Transverse colon (tissue), 4 donors: ENCODE measurements at places on chromosomes 1 and 21.

DNA sequence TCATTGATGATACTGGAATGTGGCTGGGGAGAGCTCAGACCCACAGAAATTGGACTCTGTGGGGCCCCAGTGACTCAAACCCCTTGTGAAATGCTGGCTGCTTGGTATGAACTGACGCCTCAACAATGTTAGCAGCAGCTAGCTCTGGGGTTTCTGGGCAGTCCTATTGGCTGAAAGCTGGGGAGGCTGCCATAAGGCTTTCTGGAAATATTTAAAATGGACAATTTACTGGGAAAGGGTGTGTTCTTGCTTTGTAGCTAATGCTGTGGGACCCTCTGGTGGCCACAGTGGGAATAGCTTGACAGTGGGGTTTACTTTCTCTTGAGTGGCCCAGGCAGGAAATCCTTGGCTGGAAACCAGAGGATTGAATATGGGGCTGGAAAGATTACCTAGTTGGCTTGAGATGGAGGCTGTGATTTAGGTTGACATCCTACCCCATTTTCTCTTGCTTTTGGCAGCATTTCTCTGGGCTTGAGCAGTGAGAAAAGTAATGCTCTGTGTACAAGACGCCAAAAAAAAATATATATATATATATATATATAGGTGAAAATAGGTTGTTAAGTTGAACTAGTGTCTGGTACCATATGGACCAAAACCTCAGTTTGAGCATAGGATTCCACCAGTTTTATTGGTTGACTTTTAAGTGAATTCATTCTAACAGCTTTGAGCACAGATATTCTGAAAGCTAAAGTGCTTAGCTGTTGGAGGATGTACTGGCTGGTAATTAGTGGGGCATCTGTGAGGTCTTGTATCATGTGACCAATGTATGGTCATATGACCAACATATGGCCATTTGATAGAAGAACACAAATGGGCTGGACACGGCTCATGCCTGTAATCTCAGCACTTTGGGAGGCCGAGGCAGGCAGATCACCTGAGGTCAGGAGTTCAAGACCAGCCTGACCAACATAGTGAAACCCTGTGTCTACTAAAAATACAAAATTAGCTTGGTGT lies 8.2 kb upstream of the S100A10 start:
- H3K4me1 ChIP-seq = peaks cover 4% of the 10 kb centered on the region
- peak overlapping the region; percentile 39 for H3K27ac ChIP-seq
- H3K4me3 ChIP-seq = no peak overlapping the region
- DNase-seq = peak; percentile 94
- H3K27me3 ChIP-seq = no peaks in the 10 kb centered on the region
- H3K36me3 ChIP-seq = no peaks in the 10 kb centered on the region

DNA sequence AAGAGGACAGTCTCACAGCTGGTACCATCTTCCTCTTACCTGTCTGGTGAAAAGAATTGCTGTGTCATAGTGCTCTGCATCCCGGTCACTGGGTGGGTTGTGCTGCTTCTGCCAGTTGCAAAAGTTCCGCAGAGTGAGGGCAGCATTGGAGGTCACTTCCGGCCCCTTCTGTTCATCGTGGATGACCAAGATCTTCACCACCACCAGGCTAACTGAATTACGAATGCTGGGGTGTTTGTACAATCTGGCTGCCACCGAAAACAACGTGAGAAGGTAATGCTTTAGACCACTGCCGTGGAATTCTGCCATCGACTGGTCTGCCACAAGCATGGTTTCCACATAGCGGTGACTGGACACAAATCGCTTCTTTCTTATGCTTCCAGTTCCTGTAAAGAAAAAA lies 2.9 kb downstream of the ADAMTS1 start:
- H3K36me3 ChIP-seq = peaks cover 10% of the 10 kb centered on the region
- H3K27ac ChIP-seq = peak overlapping the region; percentile 81
- peaks cover 50% of the 10 kb centered on the region for H3K27me3 ChIP-seq
- H3K4me1 ChIP-seq = no peaks in the 10 kb centered on the region

DNA sequence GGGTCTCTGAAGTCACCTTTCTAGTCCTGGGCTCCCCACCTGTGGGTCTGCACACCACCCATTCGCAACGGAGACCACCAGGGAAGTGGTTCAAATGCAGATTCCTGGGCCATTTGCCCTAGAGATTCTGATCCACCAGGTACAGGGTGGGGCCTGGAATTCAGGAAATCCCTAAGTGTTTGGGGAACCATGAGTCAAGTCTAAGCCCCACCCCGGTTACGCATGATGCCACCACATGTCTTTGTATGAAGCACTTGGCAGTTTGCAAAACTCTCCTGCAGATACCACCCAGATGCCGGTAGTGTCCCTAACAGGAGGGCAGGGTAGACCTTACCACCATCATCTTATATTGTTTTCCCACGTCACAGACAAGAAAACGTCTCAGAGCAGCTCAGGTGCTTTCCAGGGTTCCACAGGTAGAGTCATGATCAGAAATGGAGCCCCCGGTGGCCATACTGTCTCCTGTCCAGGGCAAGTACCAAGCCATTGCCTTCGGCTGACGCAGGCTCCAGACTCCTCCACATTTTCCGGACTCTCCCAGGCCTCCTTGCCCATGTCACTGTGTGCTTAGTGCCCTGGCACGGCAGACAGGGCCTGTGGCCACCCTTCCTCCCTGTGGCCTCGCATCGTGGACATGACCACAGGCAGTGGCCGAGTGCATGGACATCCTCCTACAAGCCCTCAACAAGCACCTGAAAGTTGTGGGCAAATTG lies 89.2 kb upstream of the TMEM51 start:
- H3K4me1 ChIP-seq = no peaks in the 10 kb centered on the region
- H3K4me3 ChIP-seq = no peak overlapping the region
- H3K36me3 ChIP-seq = no peaks in the 10 kb centered on the region
- no peaks in the 10 kb centered on the region for H3K27me3 ChIP-seq

- H3K27me3 ChIP-seq = no peaks in the 10 kb centered on the region
- no peak for DNase-seq
- H3K36me3 ChIP-seq = no peaks in the 10 kb centered on the region
- no peaks in the 10 kb centered on the region for H3K4me1 ChIP-seq
- no peak overlapping the region for H3K27ac ChIP-seq
These were observed 9.6 kb downstream of the OR2T33 start for GRCh38 chr1:248268178-248268577.

DNA sequence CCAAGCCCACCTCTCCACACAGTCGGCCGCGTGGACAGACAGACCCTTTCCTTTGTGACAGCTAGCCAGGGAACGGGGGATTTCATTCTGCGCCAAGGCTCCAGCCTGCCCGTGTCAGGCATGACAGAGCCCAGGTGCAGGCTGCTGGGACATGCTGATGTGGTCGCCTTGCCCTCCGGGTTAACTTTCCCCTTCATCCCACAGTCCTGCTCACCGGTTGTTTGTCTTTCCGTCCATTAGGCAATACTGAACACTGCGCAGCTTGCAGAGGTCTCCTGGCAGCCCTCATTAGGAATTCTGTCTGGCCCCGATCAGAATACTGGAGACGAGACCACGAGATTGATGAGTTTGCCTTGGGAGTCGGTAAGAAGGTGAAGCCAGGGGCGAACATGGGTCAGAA lies 62.8 kb downstream of the SPSB1 start:
- H3K27me3 ChIP-seq = no peaks in the 10 kb centered on the region
- H3K4me3 ChIP-seq = no peak overlapping the region
- no peaks in the 10 kb centered on the region for H3K36me3 ChIP-seq
- no peak for DNase-seq
- no peak overlapping the region for H3K27ac ChIP-seq
- peaks cover 3% of the 10 kb centered on the region for H3K4me1 ChIP-seq

DNA sequence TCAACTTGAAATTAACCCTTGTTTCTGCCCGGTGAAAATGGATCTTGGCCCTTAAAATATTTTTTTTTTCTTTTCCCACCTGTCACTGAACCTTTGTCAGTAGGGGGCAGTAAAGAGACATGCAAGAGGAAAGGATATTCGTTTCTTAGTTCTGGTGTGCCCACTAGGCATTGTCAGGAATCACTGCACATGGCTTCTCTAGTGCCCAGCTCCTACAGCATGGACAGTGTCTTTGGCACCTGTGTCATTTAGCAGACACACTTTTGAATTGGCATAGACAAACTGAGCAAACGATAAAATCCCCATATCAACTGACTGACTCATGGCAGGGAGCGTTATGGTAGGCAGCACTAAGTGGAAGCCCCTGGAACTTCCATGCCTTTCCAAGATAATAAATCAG lies 1048.1 kb downstream of the BRINP3 start:
- H3K4me1 ChIP-seq = no peaks in the 10 kb centered on the region
- H3K36me3 ChIP-seq = no peaks in the 10 kb centered on the region
- H3K27me3 ChIP-seq = no peaks in the 10 kb centered on the region
- no peak overlapping the region for H3K27ac ChIP-seq
- no peak for DNase-seq

- no peak overlapping the region for H3K4me3 ChIP-seq
- no peaks in the 10 kb centered on the region for H3K27me3 ChIP-seq
- no peaks in the 10 kb centered on the region for H3K36me3 ChIP-seq
- peaks cover 25% of the 10 kb centered on the region for H3K4me1 ChIP-seq
- H3K27ac ChIP-seq = peak overlapping the region; percentile 94
These were observed 3.3 kb downstream of the POGZ start for GRCh38 chr1:151455966-151456365.

GRCh38 chr1:110056776-110057175 lies 13.7 kb downstream of the ALX3 start:
- no peaks in the 10 kb centered on the region for H3K27me3 ChIP-seq
- peak; percentile 44 for DNase-seq
- no peak overlapping the region for H3K4me3 ChIP-seq
- peaks cover 23% of the 10 kb centered on the region for H3K36me3 ChIP-seq

- peaks cover 27% of the 10 kb centered on the region for H3K4me1 ChIP-seq
- peak; percentile 42 for DNase-seq
- H3K4me3 ChIP-seq = peak overlapping the region; percentile 57
- H3K27me3 ChIP-seq = no peaks in the 10 kb centered on the region
- no peaks in the 10 kb centered on the region for H3K36me3 ChIP-seq
- peak overlapping the region; percentile 99 for H3K27ac ChIP-seq
These were observed 610 bp downstream of the SCYL3 start for GRCh38 chr1:169892927-169893644.

- H3K4me1 ChIP-seq = no peaks in the 10 kb centered on the region
- peak within 1 kb of the TSS; percentile 48 for H3K4me3 ChIP-seq
- no peak for DNase-seq
These were observed at the start of gene KMO for GRCh38 chr1:241532162-241532531. Gene KMO, plus strand, starts transcription at chr1:241532378. Its CDS starts 67 bp downstream, at chr1:241532445.
